ENCODE measurements at places on chromosomes 3 and 15. TPM values are rescaled to one million over a fixed set of nuclear protein-coding genes. Genes with fewer than 3 reads are reported as not detected.

Gene CLPX
- 46.2 TPM for total RNA-seq

Gene DZIP1L
- 0.30 TPM for total RNA-seq

Gene TMEM158
- not detected for total RNA-seq

Gene CTXND1
- not detected for total RNA-seq

Gene ERICH6
- 0.36 TPM for total RNA-seq

Gene RLBP1
- total RNA-seq = not detected

Gene PLA2G4B
- 14.4 TPM for total RNA-seq

Gene PLA2G4E
- total RNA-seq = not detected

Gene SERINC4
- total RNA-seq = not detected

Gene MRAS
- total RNA-seq = not detected

Gene CLRN1
- not detected for total RNA-seq

Gene GABRR3
- not detected for total RNA-seq

Gene TRAT1
- total RNA-seq = 229 TPM

Gene TLR9
- 0.45 TPM for total RNA-seq

Gene ARL14
- total RNA-seq = not detected

Gene MEGF11
- total RNA-seq = not detected

Gene TP63
- 0.13 TPM for total RNA-seq

Gene SLC38A3
- total RNA-seq = not detected

Gene GPR149
- not detected for total RNA-seq

Gene CACNA2D2
- total RNA-seq = 0.63 TPM

Gene GPR15
- 14.9 TPM for total RNA-seq

Gene KIF15
- 46.1 TPM for total RNA-seq

Gene MORC1
- total RNA-seq = not detected

Gene PYGO1
- not detected for total RNA-seq

Gene ADAMTS17
- total RNA-seq = 8.9 TPM

Gene RMDN3
- total RNA-seq = 30.3 TPM

Gene UROC1
- not detected for total RNA-seq

Gene RAD51
- total RNA-seq = 44.5 TPM

Gene CALML4
- total RNA-seq = 10.3 TPM

Gene ARHGAP31
- total RNA-seq = 1.3 TPM

Gene EPM2AIP1
- 20.0 TPM for total RNA-seq

Gene ABHD17C
- 2.8 TPM for total RNA-seq

Gene FOXB1
- 0.86 TPM for total RNA-seq

Gene FGF12
- not detected for total RNA-seq

Measured in activated naive CD4-positive, alpha-beta T cell treated with anti-CD3 and anti-CD28 coated beads, Interleukin-2, amount 10 ng/mL, durations not matched to agents 5 hours and 36 hours (primary cell).